ENCODE measurements at places on chromosomes 11 and 22.
A peak's percentile ranks its signal among the peaks of the same experiment; 100 is the strongest.

DNA sequence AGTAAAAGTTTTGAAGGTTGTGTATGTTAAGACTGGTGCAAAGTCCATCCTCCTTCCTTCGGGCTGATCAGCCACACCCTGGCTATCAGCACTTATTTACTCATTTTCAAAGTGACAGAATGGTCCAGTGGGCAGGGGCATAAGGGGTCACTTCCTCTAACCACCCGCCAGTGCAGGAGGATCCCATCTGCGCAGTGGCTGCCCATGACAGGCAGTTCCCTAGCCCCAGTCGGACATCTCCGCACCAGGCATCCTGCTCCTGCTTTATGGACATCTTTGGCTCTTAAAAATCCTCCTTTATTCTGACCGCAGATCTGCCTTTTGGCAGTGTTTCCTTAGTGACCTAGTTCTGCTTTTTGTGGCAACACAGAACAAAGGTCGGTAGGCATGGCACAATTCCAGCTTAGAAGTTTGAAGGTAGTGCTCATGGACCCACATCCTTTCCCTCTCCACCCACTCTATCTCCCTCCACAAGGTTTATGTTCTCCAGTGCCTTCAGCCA lies 55.9 kb downstream of the BMAL1 start:
- DNase-seq: no peak

GRCh38 chr11:106384429-106384828 lies 307.0 kb downstream of the AASDHPPT start:
- no peak for DNase-seq

GRCh38 chr11:65034423-65034822 lies 6.6 kb upstream of the SAC3D1 start:
- DNase-seq: no peak

DNA sequence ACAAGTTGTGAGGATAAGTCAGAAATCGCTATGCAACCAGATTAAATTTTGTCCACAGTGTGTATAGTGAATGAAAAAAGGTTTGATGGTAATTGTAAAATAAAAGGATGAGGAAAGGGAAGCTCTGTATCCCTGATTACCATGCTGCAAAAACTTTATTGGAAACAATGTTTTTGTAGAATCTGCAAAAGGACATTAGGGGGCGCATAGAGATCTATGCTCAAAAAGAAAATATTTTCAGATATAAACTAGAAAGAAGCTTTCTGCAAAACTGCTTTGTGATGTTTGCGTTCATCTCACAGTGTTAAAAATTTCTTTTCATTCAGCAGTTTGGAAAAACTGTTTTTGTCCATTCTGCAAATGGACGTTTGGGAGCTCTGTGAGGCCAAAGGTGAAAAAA lies 390.5 kb downstream of the OR4C45 start:
- no peak for DNase-seq

GRCh38 chr11:110793556-110793955 lies 81.3 kb upstream of the ARHGAP20 start:
- no peak for DNase-seq

DNA sequence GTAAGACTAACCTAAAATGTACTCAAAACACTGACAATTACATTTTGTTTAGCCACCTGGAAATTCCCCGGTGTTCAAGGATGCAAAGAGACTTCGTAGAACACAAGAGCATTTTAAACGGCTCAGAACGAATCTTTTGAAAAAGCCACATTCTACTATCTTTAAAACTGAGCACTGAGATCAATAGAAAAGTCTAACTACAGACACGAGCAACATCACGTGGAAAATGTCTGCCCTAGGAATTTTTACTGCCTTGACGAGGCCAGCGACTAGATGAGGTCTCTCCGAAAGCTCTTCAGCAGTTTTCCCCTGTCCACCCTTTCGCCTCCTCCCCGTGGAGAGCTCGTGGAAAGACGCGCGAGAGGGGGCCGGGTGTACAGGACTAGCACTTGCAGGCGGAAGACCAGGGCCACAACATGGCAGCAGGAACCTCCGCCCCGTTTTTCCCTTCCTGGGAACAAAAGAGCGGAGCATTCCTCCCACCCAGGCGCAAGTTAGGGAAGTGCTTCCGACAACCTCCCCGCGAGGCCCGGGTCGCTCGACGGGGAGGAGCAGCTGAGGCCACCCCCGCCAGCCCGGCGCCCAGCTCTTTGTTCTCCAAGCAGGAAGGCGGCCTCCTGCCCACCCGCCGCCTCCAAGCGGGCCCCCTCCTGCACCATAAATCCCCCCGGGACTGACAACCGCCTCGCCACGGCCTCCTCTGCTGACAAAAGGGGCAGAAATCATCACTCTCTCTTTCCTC lies 1.1 kb downstream of the EIF4G2 start:
- peak; percentile 49 for DNase-seq

DNA sequence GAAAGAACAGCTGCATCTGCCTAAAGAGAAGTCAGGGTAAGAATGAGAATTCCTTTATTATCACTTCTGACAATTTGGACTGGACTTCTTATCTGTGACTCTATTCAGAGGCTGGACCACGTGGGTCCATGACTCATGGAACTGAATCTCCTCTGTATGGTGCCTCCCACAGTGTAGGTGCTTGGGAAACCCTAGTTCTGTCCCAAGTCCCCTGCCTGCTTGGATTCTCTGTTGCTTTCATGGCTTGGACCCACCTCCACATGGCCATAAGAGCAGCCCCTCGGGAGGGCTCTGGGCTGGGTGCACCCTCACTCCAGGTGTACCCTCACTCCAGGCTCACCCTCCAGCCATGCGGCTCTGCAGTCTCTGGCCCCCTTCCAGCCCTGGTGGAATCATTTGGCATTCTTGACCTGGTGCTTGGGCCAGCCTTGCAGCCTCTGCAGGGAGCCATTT lies 153.4 kb downstream of the CACNA1I start:
- no peak for DNase-seq

DNA sequence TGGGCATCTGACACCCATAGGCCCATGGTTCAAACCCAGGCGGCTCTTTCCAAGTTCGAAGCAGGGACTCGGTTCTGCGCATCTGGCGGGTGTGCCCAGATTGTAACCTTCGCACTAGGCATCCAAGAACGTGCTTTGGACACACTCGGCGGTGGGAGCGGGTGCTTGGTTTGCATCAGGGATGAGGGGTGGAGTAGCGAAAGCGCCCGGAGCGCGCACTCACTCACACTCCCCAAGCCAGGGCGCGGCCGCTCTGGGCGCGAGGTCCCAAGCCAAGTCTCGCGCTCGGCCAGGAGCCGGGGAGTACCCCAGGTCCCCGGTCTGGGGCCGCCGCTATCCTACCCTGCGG lies 243 bp upstream of the SYT9 start:
- DNase-seq: no peak

DNA sequence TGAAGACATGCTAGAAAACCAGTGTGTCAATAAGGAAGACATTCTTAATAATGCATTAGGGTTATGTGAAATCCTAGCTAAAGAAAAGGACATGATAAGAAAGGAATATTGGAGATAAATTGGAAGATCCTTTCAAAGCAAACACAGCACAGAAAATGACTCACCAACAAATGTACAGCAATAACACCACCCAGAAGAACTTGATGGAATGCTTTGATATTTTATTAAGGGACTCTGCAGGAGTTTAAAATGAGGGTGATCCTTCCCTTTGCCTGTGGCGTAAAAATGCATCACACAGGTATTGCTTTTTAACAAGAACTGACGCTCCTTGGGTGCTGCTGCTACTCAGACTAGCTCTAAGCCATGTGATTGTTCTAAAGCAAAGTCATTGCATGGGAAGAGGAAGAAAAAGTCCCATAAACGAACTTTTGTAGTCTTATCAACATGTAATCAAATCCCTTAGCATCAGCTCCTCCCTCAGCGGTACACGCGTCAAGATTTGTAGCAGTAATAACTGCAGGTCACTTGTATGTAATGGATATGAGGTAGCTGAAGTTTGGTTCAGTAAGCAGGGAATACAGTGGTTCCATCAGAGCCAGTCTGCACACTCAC lies 48.4 kb upstream of the EED start:
- DNase-seq: no peak

GRCh38 chr11:60858731-60859464 lies 3.1 kb upstream of the PTGDR2 start:
- DNase-seq: no peak

GRCh38 chr11:11148104-11148509 lies 204.9 kb downstream of the CSNK2A3 start:
- DNase-seq: no peak

- DNase-seq: no peak
Observed at GRCh38 chr22:46582281-46582933, 37.8 kb upstream of the GRAMD4 start.

DNA sequence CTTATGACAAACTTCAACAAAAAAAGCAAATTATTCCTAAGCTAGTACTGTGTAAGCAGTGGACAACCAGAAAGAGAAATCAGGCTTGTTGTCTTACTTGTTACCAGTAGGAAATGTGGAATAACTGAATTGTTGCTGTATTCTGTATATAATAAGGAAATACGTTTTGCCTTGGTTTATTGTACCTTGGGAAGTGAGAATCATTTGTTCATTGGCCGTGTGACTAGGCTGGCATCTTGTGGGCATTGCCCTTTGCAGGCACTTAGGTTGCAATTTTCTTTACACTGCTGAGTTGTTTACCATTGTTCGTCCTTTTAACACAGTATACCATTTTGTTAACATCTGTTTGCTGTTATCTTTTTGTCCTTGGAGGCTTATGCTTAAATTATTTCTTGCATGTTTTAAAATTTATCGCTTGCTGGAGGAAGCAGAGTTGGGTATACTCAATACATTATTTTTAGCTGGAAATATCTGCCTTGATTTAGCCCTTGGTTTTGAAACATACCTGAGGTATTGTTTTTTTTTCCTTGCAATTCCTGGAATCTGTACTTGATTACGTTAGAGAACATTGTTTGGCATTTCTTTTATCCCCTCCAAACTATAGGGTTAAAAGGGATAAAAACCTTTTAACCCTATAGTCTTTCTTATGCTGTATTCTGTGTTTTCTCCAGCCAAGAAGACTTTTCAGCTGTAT lies 109.3 kb downstream of the DDX10 start:
- no peak for DNase-seq

DNA sequence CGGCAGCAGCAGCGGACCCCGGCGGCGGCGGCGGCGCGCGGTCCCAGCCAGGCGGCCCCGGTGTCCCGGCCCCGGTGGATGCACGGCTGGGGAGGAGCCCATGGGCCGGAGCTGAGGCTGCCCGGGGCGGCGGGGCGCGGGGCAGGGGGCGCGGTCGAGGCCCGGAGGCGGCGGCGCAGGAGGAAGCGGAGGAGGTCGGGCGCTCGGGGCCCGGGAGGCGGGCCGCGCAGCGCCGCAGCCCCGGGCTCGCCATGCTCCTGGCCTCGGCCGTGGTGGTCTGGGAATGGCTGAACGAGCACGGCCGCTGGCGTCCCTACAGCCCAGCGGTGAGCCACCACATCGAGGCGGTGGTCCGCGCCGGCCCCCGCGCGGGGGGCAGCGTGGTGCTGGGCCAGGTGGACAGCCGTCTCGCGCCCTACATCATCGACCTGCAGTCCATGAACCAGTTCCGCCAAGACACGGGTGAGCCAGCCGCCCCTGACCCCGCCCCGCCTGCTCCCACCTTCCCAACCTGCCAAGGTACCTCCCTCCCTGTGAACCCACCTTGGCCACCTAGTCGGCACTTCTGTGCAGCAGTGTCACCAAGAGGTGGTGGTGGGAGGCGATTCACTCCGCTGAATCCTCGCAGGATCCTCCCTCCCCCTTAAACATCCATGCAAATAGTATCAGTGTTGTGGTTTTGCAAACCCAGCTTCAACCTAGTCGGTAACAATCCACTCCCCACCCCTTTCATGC lies 580 bp downstream of the DTX4 start:
- peak; percentile 76 for DNase-seq

GRCh38 chr11:93350835-93351234 lies 20.3 kb downstream of the DEUP1 start:
- DNase-seq: no peak

DNA sequence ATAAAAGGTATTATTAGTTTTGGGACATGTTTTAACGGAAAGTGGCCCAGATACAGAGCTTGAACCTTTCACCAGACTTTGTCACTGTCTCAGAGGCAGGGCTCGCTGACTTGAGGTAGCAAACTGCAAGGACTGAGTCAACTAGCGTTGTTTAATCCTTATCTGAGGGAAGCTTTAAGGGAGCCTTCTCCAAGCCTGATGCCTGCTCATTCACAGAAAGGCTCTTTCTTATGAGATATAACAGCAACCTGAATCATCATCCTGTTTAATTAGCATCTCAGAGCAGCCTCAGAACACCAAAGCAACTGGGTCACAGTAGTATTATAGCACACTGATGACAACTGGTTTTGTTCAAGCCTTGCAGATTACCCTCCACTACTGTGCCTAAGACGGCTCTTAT lies 54.2 kb upstream of the CYP2D6 start:
- DNase-seq: no peak

DNA sequence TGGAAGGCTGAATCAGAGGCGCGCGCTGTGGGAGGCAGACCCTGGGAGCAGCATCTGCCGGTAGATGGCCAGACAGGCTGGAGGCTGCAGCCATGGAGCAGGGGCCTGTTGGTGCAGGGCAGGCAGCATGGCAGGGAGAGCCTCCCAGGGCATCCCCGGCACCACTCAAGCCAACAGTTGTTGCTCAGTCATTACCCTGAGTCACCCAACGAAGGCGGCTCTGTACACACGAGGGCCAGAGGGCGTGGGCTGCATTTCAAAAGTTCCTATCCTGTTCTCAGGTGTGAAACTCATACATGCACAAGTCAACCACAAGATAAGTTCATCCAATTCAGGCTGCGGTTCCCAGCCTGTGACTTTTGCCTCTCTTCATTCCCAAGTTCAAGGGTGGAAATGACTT lies 2.6 kb downstream of the ANO1 start:
- no peak for DNase-seq

DNA sequence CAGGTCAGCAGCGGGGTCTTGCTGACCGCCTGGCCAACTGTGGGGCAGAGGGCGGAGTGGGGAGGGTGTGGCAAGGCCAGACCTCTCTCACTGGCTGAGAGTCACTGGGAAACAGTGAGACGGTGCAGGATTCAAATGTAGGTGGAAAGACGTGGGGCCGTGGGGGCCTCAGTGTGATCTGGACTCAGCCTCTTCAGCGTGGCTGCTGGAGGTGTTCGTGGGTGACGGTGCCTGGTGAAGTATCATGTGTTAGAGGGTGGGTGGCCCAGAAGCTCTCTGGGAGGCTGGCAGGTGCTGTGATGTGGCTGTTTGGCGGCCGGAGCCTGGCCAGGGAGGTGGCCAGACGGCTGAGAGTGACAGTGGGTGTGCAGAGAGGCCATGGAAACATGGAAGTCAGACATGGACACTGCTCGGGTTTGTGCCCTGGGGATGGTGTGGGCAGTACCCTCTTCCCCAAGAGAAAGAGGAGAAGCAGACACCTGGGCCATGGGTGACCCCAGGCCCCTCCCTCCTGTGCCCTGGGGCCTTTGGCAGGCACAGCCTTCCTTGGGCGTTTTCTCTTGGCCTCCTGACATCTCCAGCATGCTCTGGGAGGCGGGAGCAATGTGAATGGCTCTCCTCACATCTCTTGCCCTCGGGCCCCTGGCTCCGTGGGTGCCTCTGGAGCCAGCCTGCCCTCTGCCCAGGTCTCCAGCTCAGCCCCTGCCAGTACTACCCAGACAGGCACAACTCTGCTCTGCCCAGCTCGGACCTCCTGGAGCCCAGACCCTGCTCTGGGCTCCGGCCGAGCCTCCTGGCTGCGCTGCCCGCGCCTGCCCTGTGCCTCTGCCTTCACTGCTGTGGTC lies 10.1 kb upstream of the ACR start:
- DNase-seq: no peak

- DNase-seq: no peak
Observed at GRCh38 chr11:121265586-121265985, 27.0 kb upstream of the SC5D start.
